GM23248 (cell line): ENCODE measurements at places on chromosomes 5 and 9.

- DNase-seq, result no peak
These were observed 421.9 kb upstream of the FTMT start for GRCh38 chr5:121429761-121430160.

GRCh38 chr5:140246378-140247122 is 56.4 kb downstream of the PFDN1 start:
- DNase-seq, result peak; percentile 94

- peak; percentile 18 for DNase-seq
These were observed 84.8 kb upstream of the NEURL1B start for GRCh38 chr5:172556262-172556661.

DNA sequence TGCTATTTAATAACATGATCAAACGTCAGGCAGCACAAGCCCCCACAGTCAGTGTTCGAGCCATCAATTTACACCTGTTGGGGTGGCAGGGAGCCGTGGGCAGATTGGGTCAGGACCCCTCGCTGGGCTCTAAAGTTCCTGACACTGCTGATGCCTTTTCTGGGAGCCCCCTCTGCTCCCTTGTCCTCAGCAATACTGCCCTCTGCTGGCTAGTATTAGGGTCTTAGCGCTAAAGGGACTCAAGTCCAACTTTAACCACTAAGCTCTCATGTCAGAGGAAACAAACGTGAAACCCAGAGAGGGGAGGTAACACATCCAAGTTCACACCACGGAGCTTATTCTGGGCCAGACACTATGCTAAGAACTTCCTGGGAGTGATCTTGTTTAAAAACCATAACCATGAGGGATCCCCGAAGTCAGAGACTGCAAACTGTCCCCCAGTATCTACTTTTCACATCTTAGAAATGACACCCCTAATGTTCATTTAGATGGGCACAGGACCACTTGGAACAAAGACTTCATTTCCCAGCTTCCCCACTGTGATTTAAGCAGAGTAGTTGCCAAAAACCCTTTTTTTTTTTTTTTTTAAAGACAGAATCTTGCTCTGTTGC is 20.4 kb downstream of the ANKS6 start:
- peak; percentile 75 for DNase-seq

GRCh38 chr5:59608745-59609144 is 284.8 kb downstream of the PDE4D start:
- peak; percentile 45 for DNase-seq

GRCh38 chr5:140469259-140469658 is 67.6 kb downstream of the ANKHD1 start:
- DNase-seq, result no peak

- DNase-seq, result peak; percentile 74
These were observed 813 bp downstream of the GNAQ start for GRCh38 chr9:78030553-78031443.

GRCh38 chr5:72440207-72440638 is 67.0 kb downstream of the ZNF366 start:
- no peak for DNase-seq

DNA sequence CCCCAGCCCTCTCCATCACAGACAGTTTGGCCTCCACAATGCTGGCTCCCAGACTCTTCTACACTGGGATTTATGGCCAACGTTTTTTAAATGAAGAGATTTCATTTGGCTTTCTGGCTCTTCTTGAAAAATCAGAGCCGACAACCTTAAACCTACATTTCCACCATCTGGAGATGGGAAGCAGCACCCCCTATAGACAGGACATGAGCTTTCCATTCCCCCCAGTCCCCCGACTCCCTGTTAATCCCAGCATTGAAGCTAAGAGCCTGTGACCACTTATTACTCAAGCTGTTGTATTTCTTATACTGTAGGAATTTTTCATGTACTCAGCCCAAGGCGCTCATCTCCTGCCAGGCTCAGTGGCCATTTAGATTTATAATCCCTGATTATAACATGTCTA is 34.0 kb upstream of the AFAP1L1 start:
- no peak for DNase-seq

DNA sequence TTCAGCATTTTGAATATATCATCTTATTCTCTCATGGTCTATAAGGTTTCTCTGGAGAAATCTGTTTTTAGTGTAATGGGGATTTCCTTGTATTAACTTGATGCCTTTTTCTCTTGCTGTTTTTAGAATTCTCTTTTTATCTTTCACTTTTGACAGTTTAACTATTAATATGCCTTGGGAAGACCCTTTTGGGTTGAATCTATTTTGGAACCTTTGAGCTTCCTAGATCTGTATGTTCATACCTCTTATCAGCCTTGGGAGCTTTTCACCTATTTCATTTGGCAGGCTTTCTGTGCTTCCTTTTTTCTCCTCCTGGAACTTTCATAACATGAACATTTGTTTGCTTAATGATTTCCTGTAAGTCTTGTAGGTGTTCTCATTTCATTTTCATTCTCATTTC is 22.2 kb downstream of the RCL1 start:
- no peak for DNase-seq

GRCh38 chr9:7656636-7657035 is 142.9 kb downstream of the DMAC1 start:
- DNase-seq, result no peak
